Retinal pigment epithelial cell (primary cell): ENCODE measurements at places on chromosomes 4 and X.

GRCh38 chr4:71406459-71406963 is 67.7 kb downstream of the SLC4A4 start:
- DNase-seq: peak; percentile 54

DNA sequence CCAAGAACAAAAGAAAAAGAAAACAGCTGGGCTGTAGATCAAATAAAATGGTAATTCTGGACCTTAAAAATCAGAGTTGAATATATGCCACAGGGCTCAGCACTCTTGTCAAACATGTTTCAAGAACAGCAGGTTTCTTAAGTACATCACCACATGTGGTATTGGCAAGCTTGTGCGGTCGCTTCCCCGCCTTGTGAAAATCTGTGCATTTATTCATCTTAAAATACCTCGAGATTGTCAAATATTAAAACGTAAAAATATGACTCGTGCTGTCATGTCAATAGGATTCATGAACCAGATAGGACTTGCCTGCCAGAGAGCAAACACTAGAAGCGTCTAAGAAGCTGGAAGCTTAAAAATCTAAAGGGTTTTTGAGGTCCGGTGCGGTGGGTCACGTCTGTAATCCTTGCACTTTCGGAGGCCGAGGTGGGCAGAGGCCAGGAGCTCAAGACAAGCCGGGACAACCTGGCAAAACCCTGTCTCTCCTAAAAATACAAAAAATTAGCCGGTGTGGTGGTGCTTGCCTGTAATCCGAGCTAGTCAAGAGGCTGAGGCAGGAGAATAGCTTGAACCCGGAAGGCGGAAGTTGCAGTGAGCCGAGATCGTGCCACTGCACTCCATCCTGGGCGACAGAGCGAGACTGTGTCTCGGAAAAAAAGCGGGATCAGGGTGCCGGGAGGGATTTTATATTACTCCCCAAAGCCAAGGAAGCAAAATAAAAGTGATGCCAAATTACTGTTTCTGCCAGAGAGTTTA is 40.2 kb upstream of the TMEM154 start:
- DNase-seq: no peak

GRCh38 chr4:157678478-157678877 is 457.9 kb downstream of the GRIA2 start:
- no peak for DNase-seq

DNA sequence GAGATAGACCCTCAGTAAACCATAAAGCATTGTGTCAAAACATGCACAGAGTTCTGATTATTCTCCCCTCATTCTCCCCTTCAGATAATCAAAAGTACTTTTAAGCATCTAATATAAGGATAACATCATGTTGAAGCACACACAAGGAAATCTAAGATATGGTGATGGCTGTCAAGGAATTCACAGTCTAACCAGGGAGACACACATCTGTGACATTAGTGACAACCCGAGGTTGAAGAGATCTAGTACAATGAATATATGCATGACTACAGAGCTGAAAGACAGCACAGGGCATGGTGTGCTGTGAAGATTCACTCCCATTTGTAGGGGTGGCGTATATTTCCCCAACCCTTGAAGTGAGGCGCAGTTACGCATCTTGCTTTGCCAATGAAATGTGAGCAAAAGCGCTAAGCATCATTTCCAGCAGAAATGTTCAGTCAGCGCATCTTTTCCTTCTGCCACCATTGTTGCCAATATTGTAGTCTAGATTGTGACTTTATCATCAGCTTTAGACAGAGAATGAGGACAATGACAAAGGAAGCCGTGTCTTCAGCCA is 122.0 kb downstream of the NSUN7 start:
- no peak for DNase-seq

DNA sequence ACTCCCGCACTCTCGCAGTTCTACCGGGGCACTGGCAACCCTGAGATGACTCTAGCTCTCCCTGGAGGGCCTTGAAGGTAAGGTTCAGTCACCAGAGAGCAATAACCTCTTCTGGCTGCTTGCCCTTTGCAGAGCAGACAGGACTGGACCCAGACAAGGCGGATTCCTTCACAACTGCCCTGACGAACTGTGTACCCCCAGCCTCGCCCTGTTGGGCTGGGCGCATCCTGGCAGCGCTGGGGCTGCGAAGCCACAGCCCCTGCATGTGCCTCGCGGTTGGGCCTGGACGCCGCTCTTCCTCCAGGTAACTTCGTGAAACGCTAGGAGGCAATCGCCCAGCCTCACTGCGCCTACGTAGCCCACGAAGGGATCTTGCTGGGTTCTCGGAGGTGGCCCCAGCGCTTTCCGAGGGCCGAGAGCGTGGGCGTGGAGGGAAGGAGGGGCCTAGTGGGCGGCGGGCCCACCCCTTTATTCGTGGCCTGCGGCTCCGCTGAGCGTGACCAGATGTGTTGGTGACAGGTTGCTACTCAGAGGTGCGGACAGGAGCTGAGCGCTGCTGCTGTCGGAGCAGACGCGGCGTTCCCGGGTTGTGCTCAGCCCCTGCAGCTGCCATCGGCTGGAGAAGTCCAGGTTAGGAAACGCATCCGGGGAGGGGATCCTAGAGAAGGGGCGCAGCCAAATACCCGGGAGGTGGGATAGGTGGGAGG is 1.9 kb upstream of the MAMLD1 start:
- no peak for DNase-seq

GRCh38 chr4:139315221-139315675 is 13.0 kb upstream of the NDUFC1 start:
- DNase-seq: no peak

DNA sequence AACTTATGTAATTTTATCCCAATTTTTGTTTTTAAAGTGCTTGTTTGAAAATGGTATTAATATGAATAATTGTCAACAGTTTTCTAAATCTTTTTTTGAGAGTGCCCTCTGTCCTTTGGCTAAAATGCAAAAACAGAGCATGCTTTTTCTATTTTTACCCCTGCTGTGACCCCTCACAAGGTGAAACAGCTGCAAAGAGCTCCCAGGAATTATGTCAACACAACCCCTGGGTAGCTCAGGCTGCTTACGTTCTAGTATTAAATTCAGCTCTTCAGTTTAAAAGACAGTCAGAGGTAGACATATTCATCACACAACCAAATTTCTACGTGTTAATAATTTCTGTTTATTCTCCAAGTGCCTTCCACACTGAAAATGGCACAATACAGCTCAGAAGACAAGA is 367.5 kb downstream of the PRDM5 start:
- no peak for DNase-seq

- no peak for DNase-seq
Observed at GRCh38 chr4:186724058-186724863, 605 bp upstream of the FAT1 start.

- DNase-seq: no peak
Observed at GRCh38 chr4:11598591-11598990, 169.9 kb upstream of the HS3ST1 start.

DNA sequence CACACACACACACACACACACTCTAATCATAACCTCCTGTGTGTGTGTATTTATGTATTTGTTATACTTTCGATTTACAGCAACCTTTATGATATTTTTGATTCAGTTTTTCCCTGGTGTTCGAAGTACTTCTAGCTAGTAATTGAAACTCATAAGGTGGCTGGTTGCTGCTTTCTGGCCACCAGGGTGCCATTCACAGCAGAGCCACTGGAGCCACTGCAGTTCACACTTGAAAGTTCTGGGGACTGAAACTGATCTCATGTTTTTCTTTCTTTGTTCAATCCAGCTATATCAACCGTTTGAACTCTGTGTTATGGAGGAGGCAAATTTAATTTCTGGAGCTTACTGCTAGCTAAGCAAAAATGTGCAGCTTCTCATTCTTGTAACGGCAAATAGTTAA is 419.4 kb downstream of the ADGRL3 start:
- DNase-seq: no peak

GRCh38 chrX:21747558-21747957 is 10.4 kb downstream of the SMPX start:
- no peak for DNase-seq
